B cell (primary cell): ENCODE measurements at places on chromosomes 7 and 10. TPM values are rescaled to one million over a fixed set of nuclear protein-coding genes. Genes with fewer than 3 reads are reported as not detected.

DNA sequence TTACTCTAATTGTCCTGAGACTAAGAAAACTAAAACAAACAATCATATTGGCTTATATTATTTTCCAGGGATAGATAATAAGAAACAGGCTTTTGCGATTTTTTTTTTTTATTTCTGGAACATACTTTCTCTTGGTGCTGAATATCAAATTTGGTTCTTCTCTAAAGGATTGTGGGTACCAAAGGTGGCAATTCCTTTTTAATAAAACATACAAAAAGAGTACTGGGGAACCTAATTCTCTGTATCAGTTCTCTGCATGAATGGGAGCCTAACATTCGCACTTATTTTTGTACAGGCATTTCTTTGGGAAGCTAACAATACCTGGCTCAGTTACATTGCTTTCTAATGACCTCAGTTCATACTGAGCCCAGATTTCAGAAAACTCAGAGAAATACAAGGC lies 32.8 kb downstream of the LRRC18 start:
- DNase-seq: no peak

GRCh38 chr7:123727071-123727837 lies 21.5 kb downstream of the WASL start:
- DNase-seq: no peak

GRCh38 chr10:117666166-117666565 lies 123.6 kb downstream of the EMX2 start:
- no peak for DNase-seq

GRCh38 chr10:56319386-56319785 lies 41.7 kb downstream of the ZWINT start:
- no peak for DNase-seq

Gene OR2A1
- not detected in 2 replicates for total RNA-seq

DNA sequence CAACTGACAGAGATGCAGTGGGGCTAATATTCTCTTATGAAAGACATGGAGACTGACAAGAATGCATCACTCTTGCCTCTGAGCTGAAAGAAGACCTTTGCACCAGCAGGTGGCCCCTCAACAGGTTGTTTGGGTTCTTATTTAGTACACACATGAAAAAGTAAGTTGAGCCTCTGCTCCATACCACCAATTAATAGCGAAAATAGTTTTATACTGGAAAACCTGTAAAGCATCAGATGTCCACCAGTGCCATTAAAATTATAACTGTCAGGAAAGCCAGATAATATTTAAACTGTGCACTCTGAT lies 26.3 kb upstream of the FAM13C start:
- no peak for DNase-seq

DNA sequence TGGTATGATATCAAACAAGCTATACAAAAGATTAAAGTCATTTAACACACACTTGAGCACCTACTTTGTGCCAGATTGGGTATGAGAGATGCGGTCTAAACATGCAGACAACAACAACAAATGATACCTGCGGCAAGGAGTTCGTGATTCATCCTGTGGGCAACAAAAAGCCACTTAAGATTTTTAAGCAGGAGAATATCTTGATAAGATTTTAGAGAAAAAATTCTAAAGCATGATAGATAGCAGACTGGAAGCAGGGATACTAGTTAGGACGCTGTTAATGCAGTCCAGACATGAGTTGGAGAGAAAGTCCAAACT lies 1.6 kb upstream of the KBTBD2 start:
- no peak for DNase-seq

DNA sequence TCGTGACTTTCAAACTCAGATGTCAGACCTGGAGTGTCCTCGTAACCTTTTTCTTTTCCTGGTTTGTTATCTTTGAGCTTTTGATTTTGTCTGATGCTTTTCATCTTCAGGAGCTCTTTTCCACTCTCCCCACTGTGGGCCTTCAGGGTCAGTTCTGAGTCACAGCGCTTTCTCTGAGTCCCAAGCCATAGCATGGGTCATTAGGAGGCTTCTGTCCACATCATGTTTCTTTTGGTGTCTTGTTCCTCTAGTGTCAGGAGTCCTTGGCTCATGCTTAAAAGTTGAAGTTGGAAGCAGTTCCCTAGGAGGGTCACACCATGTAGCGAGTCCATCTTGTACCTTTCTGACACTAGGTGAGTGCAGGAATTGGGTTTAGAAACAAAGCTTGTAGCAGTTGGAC lies 40.3 kb downstream of the DAGLB start:
- DNase-seq: no peak

DNA sequence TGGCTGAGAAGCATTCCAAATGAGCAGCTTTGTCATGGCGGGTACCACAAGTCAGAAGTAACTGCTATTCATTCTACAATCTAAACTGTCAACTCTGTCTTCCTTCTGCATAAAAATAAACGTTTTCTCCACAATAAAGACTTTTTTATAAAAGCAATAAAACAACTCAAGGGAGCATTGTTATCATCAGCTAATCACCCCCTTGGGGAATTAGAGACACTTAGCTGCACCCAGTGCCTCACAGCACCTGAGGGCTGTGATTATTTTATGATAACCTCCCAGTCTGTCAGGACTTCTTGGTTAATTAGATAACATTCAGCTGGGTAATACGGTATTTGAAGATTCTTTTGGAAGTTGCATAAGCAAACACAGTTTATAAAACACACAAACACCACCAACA lies 155.6 kb downstream of the PPP1R3A start:
- DNase-seq: no peak

GRCh38 chr10:11210211-11210922 lies 192.7 kb downstream of the CELF2 start:
- no peak for DNase-seq

Gene PAPOLB
- total RNA-seq: 0.07 TPM in 1 of 2 replicates, not detected in the other

GRCh38 chr7:94394437-94395140 lies at the start of gene COL1A2:
Gene COL1A2, plus strand, starts transcription at chr7:94394895. Its CDS starts 137 bp downstream, at chr7:94395032.
- DNase-seq: peak; percentile 43

- peak; percentile 42 for DNase-seq
Observed at GRCh38 chr7:362402-363096, 72.6 kb downstream of the FOXL3 start.

Gene SEMA3D
- 0.36 and 0.59 TPM in 2 replicates for total RNA-seq

GRCh38 chr10:13529714-13529973 lies 830 bp upstream of the BEND7 start:
- no peak for DNase-seq
